Effector CD4-positive, alpha-beta T cell (primary cell): ENCODE measurements at places on chromosomes 5 and 9.
A peak's percentile ranks its signal among the peaks of the same experiment; 100 is the strongest.

DNA sequence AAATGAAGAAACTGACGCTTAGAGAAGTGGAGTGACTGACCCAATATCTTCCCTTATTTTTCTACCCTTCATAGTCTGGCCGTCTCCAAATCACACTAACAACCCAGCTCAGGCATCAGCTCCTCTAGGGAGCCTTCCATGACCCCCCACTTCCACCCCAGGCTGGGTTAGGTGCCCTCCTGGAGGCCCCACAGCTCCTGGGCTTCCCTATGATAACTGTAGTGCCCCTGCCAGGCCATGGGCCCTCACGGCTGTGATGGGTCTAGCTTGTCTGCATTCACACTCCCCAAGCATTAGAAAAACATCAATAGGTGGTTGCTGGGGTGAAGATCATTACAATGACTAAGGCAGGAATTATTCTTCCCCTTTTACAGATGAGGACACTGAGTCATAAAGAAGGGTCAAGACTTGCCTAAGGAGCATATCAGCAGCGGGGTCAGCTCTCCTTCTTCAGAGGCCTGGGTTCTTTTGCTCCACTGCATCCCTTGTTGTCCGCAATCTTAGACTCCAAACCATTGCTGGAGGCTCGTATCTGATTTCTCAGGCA is 7.3 kb downstream of the CORO2A start:
- DNase-seq, result no peak

DNA sequence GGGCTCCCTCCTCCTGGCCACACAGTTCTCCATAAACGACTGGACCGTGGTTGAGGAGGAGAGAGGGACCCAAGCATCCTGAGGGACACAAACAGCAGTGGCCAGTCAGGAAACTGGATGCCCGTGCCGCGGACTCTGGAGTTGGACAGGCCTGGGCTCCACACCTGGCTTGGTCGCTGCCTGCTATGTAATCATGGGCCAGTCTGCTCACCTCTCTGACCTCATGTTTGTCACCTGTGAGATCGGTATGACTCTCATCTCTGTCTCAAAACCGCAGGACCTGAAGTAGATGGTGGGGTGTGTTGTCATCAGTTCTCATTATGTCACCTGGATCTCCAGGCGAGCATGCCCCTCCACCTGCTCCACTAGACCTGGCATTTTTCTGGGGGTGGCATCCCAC is 14.5 kb downstream of the CXXC5 start:
- no peak for DNase-seq

DNA sequence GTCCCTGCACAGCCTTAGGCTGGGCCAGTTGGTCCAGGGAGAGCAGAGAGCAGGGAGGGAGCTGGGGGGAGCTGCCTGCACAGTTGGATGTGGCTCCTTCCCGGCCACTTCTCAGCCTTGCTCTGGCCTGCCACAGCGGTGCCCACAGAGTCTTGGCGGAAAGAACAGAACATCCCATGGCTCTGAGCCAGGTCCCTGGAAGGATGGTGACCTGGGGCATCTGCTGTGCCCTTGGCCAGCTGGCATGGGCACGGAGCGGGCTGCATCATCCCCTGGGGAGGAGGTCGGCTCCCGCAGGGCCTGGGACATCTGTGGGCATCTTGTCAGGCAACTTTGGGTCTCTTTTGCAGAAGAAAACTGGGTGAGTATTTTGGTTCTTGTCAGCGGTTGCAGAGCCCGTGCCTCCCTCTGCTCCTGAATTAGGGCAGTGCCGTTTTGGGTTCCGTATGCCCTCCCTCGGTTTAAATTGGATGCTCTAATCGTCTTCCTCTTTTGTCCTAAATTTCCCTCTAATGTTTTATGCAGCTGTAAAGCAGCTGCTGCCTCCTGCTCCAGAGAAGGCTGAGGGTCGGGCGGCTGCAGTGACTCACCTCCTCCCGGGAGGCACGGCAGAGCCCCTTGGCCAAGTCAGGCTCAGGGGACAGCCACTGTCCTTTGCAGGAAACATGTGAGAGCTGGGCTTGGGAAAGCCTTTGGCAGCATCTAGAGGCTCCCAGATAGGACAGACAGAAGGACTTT is 10.5 kb upstream of the NACC2 start:
- DNase-seq, result no peak

DNA sequence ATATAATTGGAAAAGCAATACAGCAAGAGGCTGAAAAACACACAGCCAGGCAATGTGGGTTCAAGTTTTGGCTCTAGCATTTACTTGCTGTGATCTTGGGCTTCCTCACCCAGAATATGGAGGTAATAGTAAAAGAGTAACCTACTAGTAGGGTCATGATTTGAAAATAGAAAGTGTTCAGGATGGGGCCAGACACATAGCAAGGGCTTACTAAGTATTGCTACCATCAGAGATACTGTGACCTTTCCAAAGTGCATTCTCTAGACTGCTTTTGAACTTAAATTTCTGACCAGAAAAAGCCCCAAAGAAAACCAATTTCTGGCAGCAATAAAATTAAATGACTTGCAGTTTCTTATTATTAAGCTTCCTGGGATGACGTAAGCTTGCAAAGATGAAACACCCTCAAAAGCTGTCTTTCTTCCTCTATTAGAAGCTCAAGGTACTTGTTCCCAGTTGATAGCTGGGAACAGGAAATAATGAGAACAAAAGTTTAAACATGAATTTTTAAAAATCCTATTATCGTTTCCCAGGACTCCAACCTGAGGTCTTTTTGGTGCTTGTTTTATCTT is 20.3 kb downstream of the SLC45A2 start:
- no peak for DNase-seq

- no peak for DNase-seq
These were observed 18.6 kb upstream of the PLIN2 start for GRCh38 chr9:19145881-19146280.

- no peak for DNase-seq
These were observed 1002.7 kb upstream of the DMAC1 start for GRCh38 chr9:8802242-8802641.

GRCh38 chr5:20601678-20602100 is 613.7 kb upstream of the CDH18 start:
- no peak for DNase-seq

- no peak for DNase-seq
These were observed 32.0 kb downstream of the FGF18 start for GRCh38 chr5:171451421-171451820.

- DNase-seq, result no peak
These were observed 85.8 kb upstream of the ALDH1A1 start for GRCh38 chr9:73038613-73039012.

DNA sequence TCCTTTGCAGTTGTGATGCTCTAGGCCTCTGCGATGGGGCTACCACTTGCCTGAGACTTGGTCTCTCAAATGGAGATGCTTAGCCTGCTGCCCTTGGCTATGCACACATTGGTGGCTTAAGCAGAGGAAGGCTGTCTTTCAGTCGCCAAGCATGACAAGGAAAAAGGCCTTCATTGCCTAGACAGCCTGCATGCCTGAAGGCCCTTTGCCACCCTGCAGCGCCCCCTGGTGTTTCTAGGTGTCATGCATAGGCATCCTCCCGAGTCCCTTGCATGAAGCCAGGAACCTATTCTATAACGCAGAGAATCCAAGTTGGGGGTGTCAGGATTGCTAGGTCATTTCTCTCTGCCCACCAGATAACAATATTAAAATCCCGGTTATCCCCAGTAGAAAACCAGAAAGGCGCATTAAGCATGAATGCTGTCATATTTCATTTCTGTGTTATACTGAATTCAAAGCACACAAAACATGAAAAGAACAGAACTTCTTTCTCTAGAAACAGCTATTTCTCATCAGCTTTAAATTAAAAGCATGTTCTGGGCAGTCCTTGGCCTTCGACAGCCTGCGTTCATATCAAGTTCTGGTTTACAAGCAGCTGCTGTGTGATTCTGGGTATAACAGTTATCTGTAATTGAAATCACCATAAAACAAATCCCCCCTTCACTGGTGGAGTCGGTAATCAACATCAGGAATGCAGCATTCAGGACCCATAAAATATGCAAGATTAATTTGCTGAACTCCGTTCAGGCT is 59.7 kb upstream of the TRPC7 start:
- DNase-seq, result no peak

- DNase-seq, result no peak
These were observed 10.7 kb upstream of the CERCAM start for GRCh38 chr9:128409978-128410377.

DNA sequence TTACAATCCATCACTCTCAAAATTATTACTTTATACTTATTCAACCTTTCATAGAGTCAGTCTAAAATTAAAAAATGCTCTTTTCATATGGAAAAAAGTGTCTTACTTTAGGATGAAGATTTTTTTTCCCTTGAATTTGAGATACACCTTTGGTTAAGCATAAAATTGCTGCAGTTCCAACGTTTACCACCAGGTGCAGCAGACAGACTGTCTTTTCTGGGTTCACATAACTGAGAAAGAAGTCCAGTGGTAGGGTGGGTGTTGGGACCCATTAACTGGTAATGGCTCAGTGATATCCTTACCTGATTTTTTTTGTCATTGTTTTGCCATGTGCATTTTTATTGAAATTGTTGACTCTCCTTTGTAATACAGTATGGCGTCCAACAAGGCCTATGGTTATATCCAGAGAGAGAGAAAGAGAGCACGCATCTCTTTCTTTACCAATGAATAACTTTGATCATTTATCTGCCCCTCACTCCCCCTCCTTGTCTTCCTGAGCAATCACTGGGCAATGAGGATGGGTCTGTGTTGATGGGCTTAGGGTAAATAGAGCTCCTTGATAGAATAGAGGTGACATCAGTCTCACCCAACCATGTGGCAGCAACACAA is 98.4 kb downstream of the FBXL7 start:
- no peak for DNase-seq

DNA sequence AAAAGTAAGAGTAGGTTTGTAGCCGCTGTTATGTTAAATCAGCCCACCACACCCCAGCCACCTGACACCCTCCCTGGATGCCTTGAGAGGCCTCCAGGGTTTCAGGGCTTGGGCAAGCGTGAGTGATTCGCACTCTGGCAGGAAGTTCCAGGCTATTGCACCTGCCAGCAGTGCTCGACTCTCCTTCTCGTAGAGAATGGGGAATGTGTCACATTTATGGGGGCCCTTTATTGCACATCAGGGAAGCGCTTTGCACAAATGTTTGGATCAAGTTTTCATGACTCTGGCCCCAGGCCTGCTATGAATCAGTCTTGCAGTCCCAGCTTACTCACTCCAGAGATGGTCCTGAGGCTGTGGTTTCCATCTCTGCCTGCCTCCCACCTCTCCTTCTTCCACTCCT is 66.1 kb upstream of the ADRA1B start:
- DNase-seq, result no peak

- DNase-seq, result peak; percentile 19
These were observed 2.5 kb downstream of the IL7R start for GRCh38 chr5:35859101-35859661.

GRCh38 chr9:91818647-91819403 is 131.2 kb downstream of the ROR2 start:
- DNase-seq, result no peak

DNA sequence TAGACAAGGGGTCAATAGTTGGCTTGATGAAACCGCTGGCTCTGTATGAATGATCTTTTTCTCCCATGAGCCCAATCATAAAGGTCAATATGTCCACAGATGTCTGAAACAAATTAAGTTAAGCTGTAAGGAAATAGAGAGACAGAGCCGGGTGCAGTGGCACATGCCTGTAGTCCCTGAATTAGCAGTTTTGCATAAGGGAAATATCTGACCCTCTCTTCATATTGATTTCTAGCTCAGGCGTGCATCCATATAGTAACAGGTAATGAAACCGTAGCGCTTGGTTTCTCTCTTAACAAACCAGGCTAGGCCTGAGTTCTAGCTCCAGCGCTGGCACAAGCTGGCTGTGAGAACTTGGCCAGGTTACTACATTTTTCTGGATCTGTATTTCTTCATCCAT is 118.1 kb upstream of the ERCC6L2 start:
- DNase-seq, result no peak

- no peak for DNase-seq
These were observed at the start of gene PDE8B for GRCh38 chr5:77210091-77210963. TSS of gene PDE8B (plus strand) at chr5:77210680. CDS start at chr5:77210926, 246 bp downstream.

DNA sequence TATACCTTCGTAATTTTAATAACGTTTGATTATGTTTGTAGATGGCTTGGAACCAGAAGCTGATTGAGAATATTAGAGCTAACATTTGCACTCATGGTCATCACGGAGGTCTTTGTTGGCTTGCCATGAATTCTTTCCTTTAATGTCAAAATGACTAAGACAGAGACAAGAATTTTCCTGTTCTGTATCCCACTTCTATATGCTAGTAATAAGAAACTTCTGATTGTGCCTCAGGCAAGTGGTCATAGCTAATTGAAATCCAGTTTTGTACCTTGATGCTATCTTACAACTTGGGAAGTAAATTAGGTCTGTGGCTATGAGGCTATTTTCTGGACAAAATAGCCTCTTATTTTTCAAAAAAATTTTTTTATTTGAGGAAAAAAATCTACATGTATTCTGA is 167.6 kb downstream of the RANBP17 start:
- DNase-seq, result no peak

GRCh38 chr5:137888466-137888862 is 793 bp upstream of the PKD2L2 start:
- DNase-seq, result no peak

- no peak for DNase-seq
These were observed 47.8 kb downstream of the KDM4C start for GRCh38 chr9:6805532-6805931.

DNA sequence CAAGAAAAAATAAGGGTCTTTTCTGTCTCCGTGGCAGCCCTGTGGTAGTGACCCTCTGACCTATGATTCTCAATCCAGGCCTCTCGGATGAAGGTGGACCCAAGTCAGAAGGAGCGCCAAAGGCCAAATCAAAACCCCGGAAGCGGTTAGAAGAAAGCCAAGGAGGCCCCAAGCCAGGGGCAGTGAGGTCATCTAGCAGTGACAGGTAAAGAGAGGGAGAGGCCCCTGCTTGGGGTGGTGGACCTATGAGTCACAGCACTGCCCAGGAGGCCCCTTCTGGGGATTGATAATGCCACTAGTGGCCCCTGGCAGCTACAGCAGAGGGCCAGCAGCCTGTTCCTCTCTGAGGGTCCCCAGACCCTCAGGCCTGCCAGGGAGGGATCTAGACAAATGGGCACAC is 6.4 kb upstream of the SLC2A8 start:
- no peak for DNase-seq

GRCh38 chr9:26077860-26078259 is 399.6 kb upstream of the TUSC1 start:
- no peak for DNase-seq

GRCh38 chr5:104763216-104763615 is 1200.6 kb upstream of the NUDT12 start:
- no peak for DNase-seq

- no peak for DNase-seq
These were observed 805.9 kb downstream of the TLE1 start for GRCh38 chr9:80883426-80883825.

GRCh38 chr9:80440724-80441123 is 869.0 kb downstream of the TLE4 start:
- no peak for DNase-seq

DNA sequence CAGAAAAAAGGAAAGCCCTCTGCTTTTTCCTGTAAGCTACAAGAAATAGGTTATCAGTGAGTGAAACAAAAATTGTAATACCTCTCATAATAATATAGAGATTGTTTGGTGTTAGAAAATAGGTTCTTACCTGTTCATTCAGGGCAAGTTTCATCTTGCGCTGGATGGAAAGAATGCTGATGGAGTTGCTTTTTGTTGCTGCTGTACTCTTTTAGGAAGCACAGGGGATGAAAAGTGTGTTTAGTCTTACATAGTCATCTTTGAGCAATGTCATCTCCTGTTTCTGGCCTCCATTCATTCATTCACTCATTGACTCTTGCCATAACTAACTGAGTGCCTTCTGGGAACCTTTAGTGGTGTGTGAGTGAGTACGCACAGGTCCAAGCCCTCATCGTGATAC is 6.4 kb downstream of the ENTREP1 start:
- no peak for DNase-seq
